Frontal cortex (tissue), 4 donors: ENCODE measurements at places on chromosomes 7 and 10. TPM values are rescaled to one million over a fixed set of nuclear protein-coding genes. Genes with fewer than 3 reads are reported as not detected.

DNA sequence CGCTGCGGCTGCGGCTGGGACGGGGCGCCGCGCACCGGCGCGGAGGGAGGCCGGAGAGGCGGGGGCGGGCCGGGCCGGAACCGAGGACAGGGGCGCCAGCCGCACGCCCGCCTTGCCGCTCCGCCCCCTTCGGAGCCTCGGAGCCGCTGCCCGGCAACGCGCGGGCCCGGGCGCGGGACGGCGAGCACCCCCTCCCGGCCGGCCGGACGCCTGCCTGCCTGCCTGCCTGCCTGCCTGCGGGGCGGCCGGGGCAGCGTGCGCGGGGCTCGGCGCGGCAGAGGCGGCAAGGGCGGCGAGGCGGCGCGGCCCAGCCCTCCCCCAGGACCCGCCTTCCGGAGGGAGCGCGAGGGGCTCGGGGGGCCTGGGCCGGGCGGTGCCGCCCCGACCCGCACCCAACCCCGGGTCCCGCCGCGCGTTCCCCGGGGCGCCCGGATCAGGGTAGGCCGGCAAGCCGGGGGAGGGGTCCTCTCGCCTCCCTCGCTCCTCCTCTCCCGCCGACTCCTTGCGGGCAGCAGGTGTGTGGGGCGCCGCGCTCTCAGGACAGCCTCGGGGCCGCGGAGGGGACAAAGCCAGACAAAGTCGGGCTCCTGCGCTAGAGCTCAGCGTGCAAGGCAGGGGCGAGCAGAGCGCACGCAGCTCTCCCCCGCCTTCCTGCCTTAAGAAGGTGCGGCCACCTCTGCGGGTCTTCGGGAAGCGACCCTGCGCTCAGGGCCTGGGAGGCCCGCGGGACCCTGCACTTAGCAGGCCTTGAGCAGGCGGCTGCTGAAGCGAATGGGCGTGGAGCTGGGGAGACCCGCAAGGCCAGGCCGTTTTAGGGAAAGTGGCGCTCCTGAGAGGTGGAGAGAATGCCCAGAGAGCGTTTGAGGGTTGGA is at the start of gene KIAA1549:
Gene KIAA1549 (minus strand): TSS at position 58 of the 872 bp plus-strand sequence. CDS start 120 bp downstream, outside the sequence.
- DNase-seq: peak; percentile 81

DNA sequence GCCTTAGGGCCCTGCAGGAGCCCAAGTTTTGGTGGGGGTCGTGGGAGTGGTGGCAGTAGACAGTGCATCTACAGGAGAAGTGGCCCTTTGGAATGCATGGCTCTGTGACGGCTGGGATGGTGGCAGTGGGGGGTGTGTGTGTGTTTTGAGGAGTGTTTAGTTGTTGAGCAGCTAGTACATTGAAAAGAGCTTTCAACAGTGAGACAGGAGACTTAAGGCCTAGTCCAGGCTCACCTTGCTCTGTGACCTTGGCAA is 27.1 kb downstream of the ZNF775 start:
- no peak for DNase-seq

GRCh38 chr7:33725111-33726025 is 180.0 kb upstream of the BMPER start:
- no peak for DNase-seq

The CTAGE4 gene
- 0.41 TPM for total RNA-seq

- no peak for DNase-seq
These were observed 7.4 kb downstream of the CREB5 start for GRCh38 chr7:28419716-28420115.

DNA sequence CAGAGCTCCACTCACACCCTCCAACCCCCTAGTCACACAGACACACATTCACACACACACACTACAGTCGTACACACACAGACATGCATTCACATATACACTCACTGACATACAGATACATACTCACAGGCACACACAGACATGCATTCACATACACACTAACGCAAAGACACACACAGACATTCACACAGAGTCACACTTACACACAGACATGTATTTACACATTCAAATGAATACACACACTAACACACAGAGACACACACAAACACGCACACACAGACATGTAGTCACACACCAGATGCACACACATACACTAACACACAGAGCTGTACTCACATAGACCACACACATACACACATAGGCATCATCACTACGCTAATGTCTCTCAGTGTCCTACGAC is 58.0 kb upstream of the MYL10 start:
- DNase-seq: no peak

GRCh38 chr7:74405899-74406512 is 47.7 kb upstream of the GTF2IRD1 start:
- no peak for DNase-seq

DNA sequence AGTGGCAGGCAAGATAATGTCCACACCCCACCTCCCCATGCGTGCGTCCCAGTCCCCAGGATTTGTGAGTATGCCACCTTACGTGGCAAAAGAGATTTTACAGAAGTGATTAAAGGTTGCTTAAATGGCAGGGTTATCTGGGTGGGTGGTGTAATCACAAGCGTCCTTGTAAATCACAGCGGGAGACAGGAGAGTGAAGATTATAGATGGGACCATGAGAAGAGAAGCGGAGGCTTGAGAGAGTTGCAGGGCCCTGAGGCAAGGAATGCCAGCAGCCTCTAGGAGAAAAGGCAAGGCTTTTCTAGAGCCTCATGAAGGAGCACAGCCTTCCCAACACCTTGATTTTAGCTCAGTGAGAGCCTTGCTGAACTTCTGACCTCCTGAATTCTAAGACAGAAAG is 10.2 kb downstream of the ZRANB1 start:
- no peak for DNase-seq

DNA sequence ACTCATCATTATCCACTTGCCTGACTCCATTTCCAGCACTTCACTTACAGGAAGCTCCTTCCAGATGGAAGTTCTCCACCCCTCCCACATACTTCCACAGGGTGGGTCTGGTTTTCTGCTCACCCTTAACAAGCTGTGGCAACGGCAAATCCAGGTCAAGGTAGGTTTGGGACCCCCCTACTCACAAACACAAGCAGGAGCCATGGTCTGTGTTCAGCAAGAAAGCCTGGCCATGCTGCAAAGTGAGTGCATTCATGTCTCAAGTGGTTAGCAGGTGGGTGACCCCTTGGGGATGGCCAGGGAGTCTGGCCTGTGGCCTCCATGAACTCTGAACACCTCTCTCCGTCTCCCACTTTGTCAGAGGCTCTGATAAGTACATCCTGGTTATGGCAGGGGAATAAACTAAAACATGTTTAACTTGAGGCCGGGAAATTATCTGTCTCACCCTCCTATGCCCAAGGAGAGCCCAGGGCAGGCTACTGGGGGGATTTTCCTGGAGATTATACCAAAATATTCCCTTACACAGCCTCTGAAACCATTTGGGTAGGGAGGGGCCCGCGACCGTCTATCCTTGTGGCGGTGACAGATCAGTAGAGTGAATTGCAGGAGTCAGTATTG is 844 bp downstream of the XPNPEP1 start:
- no peak for DNase-seq

The PROSER2 gene
- 0.41 TPM for total RNA-seq

The C7orf33 gene
- not detected for total RNA-seq

The TUBB8 gene
- not detected for total RNA-seq

GRCh38 chr10:60341969-60342368 is 47.7 kb downstream of the ANK3 start:
- DNase-seq: no peak

The NPY gene
- 41.2 TPM for total RNA-seq

The CDC14C gene
- total RNA-seq: not detected

- DNase-seq: no peak
These were observed 4.6 kb downstream of the HOXA4 start for GRCh38 chr7:27125986-27126394.

GRCh38 chr7:121369462-121369861 is 26.6 kb downstream of the FAM3C start:
- DNase-seq: no peak

- no peak for DNase-seq
These were observed 51.5 kb upstream of the SHH start for GRCh38 chr7:155863721-155864151.

- peak; percentile 37 for DNase-seq
These were observed 89.3 kb downstream of the BEND7 start for GRCh38 chr10:13439313-13440184.

GRCh38 chr10:32207544-32207943 is 139.4 kb downstream of the EPC1 start:
- DNase-seq: no peak

GRCh38 chr10:48527756-48528155 is 77.1 kb downstream of the ARHGAP22 start:
- no peak for DNase-seq

- DNase-seq: no peak
These were observed 244.1 kb upstream of the AKR1E2 start for GRCh38 chr10:4581929-4582328.

The LZTS2 gene
- 15.5 TPM for total RNA-seq

DNA sequence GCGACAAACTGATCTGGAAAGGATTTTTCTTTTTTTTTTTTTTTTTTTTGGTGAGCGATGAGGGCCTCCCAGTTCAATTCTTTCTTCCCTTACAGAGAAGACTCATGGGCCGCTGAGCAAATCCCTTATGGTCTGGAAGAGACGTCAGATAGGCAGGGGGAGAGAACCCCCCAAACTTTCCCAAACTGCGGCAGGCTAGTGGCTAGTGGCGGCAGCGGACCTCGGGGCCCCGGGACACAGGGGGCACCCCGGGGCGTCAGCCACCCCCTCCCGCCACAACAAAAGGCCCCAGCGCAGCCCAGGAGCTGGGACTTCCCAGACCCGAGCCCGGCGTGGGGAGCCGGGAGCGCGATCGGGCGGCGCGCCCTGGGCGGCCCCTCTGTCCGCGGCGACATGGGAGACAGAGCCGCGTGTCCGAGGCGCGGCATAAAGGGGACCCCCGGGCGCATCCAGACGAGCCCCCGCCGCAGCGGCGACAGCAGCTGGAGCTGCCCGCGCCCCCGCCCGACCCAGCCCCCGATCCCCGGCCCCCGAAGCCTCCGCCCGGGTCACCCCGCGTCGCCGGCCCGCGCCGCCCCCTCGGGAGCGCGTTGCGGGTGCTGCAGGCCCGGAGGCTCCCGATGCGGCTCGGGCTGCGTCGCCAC is 755 bp downstream of the FAM171A1 start:
- DNase-seq: peak; percentile 35

DNA sequence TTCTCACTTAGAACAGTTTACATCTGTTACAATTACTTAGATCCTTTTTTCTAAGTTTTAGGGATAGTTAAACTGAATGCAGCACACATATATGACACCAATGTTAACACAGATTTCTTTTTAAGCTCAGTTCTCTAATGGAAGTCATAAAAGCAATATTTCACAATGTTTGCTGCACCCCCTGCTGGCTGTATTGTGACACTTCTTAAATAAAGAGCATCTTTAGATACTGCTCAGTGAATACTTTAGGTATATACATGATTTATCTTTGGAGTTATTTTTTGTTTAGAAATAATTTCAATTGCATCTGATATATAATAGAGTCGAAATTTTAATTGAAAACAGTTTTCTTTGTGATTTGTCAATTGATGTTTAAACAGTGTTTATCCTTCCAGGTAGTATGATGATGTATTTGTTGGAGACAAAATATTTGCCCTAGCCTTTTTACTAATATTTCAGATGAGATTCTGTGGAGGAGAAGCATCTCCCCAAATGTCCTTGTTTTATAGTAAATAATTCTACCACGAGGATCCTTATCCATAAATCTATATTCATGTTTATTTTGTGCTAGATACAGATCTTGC is 174.4 kb downstream of the ST7 start:
- no peak for DNase-seq
